SK-N-MC (cell line): ENCODE measurements at places on chromosomes 12 and 14.

DNA sequence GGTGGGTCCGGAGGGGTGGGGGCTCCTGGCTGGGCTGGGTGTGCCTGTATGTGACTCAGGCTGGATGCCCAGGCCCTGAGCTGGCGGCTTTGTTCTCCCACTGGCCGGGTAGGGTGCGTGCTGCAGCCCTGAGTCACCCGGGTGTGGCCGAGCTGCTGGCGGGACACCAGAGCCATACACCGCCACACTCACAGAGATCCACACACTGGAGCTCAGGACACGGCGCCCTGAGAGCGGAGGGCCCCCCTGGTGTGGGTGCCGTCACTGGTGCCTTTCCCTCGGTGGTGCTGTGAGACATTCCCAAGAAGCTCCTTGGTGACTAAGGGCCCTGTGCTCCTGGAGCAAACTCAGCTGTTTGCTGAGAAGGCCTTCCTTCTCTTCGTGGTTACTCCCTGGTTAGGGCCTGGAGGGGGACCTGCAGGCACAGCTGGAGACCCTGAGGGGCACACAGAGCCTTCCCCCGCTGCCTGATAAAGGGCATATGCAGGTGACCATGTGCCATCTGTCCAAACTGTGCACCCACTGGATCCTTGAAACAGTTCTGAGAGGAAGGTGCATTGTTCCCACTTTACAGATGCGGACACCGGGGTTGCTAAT is 44.3 kb downstream of the KRT80 start:
- no peak for DNase-seq

GRCh38 chr12:105335856-105336255 is 5.4 kb downstream of the C12orf75 start:
- DNase-seq = no peak

- DNase-seq = no peak
Observed at GRCh38 chr14:92417759-92418158, 94.8 kb downstream of the SLC24A4 start.

- no peak for DNase-seq
Observed at GRCh38 chr14:71062581-71063303, 155.5 kb downstream of the PCNX1 start.

GRCh38 chr12:85322715-85323114 is 42.7 kb downstream of the ALX1 start:
- peak; percentile 87 for DNase-seq

GRCh38 chr14:36773558-36773957 is 111.9 kb downstream of the PAX9 start:
- no peak for DNase-seq

DNA sequence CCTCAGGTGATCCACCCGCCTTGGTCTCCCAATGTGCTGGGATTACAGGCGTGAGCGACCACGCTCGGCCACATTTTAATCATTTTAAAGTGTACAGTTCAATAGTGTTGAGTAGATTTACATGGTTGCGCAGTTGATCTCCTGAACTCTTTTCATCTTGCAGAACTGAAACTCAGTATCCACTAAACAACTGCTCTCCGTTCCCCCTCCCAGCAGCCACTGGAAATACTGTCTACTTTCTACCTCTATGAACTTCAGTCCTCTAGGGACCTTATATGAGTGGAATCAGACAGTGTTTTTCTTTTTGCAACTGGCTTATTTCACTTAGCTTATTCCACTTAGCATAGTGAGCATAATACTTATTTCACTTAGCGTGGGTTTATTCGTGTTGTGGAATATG is 53.7 kb downstream of the KCTD10 start:
- no peak for DNase-seq
